HCEC 1CT (cell line): ENCODE measurements at places on chromosomes 12 and 14.
A peak's percentile ranks its signal among the peaks of the same experiment; 100 is the strongest.

GRCh38 chr12:68175557-68176061 is 16.1 kb upstream of the IFNG start:
- DNase-seq = no peak

DNA sequence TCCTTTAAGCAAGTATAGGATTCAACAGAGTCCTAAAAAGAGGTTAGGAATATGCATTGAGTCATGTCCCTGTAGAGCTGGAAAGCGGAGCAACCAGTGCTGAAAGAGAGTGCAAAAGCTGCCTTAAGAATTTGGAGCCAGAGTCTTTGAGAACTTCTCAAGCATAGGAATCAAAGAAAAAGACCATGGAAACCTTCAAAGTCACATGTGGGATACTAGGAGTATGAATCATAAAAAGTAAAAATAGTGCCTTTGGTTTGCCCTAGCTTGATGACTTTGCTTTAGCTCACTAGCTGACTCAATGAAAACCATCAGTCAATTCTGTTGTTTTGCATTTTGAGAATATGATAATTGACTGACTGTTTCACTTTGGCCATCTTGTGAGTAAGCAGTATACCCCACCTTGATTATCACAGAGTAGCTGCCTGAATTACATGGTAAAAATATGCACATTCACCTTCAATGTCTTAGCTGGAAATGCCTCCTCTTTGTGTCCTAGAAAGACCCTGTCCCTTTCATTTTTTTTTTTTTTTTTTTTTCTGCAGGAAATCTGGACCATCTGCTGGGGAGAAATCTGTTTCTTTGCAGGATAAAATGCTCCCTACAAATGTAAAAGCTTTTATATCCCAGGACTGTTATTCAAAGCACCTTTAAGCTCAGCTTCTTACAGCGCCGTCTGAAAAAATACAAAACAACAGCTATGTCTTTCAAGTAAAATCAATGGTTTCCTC is 248.6 kb upstream of the KRR1 start:
- DNase-seq = peak; percentile 96

DNA sequence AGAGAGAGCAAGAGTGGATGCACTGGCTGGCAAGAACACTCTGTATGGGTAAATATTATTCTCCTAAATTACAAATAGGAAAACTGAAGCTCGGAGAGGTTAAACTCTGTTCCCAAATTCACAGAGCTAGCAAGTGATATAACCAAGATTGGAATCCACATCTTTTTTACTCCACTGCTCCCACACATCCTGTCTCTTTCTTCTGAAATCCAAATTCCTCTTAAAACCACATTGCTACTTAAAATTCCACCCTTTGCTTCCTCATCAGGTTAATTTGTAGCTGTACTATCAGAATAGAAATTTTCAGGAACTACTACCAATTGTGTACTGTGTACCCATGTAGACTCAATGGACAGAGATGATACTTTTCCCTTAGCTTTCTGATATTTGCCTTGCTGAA is 74.4 kb downstream of the ARMH4 start:
- DNase-seq = peak; percentile 72

- no peak for DNase-seq
Measured at GRCh38 chr14:79036441-79036840, 866.3 kb downstream of the NRXN3 start.

- no peak for DNase-seq
Measured at GRCh38 chr12:132542661-132543060, 52.7 kb downstream of the FBRSL1 start.

DNA sequence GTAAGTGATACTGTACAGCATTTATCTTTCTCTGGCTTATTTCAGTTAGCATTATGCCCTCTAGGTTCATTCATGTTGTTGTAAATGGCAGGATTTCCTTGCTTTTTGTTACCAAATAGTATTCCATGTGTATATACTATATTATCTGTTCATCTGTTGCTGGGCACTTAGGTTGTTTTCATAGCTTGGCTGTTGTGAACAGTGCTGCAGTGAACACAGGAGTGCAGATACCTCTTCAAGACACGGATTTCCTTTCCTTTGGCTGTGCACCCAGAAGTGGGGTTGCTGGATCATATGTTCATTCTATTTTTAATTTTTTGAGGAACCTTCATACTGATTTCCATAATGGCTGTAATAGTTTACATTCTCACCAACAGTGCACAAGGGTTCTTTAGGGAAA is 21.5 kb downstream of the EP400 start:
- DNase-seq = no peak

GRCh38 chr14:60242429-60242828 is 6.6 kb upstream of the PPM1A start:
- DNase-seq = no peak

- DNase-seq = peak; percentile 24
Measured at GRCh38 chr12:29640589-29641345, 143.0 kb downstream of the TMTC1 start.

GRCh38 chr12:25550186-25550585 is 2.9 kb downstream of the LMNTD1 start:
- DNase-seq = no peak

DNA sequence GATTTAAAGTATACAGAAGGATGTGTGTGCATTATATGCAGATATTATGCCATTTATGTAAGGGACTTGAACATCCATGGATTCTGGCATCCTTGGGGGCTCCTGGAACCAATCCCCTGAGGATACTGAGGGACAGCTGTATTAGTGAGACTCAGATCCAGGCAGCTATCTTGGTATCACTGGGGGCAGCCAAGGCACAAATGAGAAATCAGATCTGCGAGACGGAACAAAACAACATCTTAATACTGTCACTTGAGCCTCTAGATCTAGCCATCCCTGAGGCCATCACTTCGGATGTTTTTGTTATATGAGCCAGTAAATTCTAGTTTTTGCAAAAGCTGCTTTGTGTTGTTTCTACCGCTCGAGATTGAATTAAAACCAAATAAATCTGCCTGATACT is 175.1 kb upstream of the SFSWAP start:
- no peak for DNase-seq

DNA sequence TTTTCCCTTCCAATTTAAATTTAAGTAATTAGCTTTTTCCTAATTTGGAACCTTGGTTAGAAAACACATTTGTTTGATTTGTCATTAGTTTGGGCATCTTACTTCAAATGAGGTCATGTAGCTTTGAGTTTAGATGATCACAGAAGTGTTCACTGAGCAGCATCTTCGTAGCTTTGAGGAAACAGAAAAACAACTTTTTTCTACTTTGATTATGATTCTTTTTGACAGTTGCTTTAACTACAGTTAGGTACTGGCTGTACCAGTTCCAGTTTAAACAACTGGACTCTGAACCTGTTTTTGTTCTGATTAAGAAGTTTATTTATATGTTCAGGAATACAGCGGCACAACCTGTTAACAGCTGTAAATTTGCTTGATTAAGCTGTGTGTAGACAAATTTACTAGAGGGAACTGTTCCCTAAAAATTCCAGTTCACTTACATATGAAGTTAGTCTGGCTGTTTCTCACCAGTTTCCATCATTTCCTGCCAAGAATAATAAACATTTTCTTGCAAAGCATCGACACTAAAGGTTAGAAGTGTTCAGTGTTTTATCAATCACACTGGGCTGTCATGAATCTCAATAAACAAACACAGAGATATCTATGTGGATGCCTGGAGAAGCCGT is 191.9 kb downstream of the RAD51B start:
- DNase-seq = peak; percentile 76

DNA sequence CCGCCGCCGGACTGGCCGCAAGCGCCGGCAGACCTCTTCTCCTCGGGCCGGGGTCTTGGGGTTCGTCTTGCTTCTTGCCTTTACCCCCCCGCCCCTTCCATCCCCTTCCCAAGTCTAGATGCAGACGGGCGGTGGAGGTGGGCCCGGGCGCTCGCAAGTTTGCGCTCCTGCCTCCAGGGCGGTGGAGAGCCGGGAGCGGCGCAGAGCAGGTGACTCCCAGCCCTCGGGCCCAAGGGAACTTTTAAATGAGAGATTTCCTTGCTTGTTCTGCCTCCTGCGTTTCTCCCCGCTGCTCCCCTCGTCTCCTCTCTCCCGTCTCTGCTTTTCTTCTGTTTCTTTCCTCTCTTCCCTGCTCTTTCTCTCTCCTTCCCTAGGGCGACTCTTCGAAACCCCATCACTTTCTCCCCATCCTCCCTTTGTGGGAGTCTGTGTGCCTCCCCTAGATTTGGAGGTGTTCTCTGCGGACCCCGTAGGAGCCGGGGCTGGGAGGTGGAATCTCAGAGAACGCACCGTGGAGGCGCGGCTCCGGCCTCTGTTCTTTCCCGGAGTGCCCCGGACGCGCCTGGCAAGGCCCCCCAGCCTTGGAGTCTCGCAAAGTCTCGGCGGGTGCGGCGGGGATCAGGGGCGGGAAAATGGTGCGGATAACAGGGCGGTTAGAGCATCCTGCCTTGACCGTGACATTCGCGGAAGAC is 114.7 kb upstream of the MYL2 start:
- no peak for DNase-seq

DNA sequence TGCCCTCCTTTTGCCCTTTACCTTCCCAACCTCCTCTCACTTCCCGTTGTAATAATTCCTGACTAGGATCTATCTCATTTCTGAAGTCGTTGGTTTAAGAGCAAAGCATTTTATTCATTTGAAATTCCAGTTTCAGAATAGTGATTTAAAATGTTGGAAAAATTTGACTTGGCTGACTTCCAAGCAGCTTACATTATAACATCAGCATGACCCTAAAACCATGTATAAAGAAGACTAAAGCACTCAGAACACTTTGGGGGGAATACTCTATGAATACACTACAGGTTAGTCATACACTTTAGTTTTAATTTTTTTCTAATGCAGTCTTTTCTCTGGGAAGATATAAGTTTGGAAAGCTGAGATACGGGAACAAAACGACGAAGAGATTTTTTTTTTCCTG is 161.1 kb downstream of the BTG1 start:
- DNase-seq = peak; percentile 20

DNA sequence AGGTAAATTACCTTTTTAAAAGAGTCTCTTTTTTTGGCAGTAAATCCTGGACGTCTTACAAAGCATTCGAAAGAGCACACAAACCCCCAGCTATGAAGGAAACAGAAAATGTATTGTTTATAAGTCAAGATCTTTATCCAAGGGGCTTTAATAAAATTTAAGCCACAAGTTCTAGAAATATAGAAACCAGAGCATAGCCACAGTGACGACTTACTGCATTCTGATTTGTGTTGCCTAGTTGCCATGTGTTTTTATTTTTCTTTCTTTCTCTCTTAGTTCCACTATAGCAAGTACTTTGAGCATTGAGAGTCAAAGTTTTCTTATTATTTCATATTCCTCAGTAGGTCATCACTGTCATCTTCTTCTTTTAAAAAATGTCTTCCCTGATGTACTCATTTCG is 47.8 kb upstream of the TBPL2 start:
- DNase-seq = no peak

- DNase-seq = no peak
Measured at GRCh38 chr12:120895532-120895931, 8.6 kb downstream of the SPPL3 start.

DNA sequence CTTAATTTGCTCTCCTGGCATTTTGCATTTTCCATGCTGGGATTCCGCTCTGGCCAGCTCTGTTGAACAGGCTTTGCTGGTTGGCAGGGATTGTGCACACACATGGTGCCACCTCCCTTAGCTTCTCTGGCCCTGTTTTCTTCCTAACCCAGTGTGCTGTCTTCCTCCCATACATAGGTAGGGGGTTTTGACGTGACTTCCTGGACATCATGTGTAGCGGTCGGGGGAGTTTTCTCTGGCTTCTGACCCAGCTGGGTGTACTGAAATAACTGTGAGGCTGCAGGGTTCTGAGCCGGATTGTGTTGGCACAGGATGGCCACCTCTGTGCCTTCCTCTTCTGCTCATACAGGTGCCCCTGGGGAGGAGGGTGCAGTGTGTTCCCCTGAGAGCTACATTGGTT is 25.7 kb downstream of the C14orf132 start:
- no peak for DNase-seq

- DNase-seq = no peak
Measured at GRCh38 chr12:54160089-54160488, 28.7 kb downstream of the SMUG1 start.

GRCh38 chr12:14995583-14996425 is 23.0 kb downstream of the PDE6H start:
- peak; percentile 53 for DNase-seq

DNA sequence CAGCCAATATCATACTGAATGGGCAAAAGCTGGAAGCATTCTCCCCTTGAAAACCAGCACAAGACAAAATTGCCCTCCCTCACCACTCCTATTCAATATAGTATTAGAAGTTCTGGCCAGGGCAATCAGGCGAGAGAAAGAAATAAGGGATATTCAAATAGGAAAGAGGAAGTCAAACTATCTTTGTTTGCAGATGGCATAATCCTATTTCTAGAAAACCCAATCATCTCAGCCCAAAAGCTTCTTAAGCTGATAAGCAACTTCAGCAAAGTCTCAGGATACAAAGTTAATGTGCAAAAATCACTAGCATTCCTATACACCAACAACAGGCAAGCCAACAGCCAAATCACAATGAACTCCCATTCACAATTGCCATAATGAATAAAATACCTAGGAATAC is 21.0 kb upstream of the ANP32D start:
- no peak for DNase-seq

DNA sequence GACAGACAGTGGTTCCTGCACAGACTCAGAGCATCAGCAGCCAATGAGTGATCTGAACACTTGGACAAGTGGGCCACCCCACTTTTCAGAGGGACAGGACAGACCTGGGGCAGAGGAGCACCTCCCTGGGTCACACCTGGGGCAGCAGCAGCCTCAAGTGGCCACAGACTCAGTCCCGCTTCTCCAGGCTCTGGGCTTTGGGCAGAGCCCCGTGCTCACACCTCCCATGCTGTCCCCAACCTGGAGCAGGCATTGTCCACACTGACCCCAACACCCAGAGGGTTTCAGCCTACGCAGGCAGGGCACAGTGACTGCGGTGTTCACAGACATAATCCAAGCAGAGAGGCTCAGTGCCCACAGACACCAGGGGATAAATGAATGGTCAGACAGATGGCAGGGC is 135.5 kb upstream of the SFSWAP start:
- no peak for DNase-seq

DNA sequence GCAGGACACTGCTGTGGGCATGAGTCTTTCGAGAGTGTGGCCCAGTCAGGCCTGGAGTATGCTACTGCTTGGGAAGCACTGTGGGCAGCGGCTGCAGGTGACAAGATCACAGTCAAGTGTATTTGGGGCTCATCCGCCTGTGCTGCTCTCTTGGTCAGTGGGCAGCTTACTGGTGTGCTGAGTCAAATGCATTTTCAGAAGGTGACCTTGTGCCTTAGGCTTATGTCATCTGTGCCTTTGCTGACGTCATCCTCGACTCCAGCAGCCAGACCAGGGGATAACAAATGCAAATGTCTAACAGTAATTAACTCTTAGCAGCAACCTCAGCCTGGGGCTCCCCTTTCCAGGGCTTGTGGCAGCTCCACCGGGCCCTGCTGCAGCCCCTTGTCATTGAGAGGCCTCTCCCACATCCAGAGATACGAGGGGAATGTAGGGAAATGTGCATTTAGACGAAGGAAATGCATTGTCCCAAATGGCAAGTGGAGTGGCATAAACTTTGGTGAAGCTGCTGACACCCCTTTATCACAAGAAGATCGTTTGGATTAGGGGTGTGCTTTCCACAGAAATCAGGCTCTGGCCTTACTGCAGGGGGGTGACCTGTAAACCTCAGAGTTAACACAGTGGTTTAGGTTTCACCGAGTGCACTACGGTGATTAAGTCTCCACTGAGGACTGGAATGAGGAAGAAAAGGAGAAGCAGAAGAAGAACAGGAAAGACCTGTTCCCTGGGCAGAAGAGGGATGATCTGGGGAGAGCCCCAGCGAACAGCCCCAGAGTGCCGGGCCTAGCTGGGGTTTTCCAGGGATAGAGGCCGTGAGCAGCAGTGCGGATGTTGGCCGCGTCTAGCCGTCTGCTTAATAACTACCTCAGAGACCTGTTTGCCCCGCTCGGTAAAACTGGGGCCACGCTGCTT is 39.7 kb downstream of the PSMA6 start:
- DNase-seq = peak; percentile 47
